Stimulated activated CD4-positive, alpha-beta T cell treated with anti-CD3 and anti-CD28 coated beads, Interleukin-12 subunit alpha, Interleukin-12 subunit beta, amount 100 ng/mL, for 24 hours (primary cell): ENCODE measurements at places on chromosomes 13 and 19.

DNA sequence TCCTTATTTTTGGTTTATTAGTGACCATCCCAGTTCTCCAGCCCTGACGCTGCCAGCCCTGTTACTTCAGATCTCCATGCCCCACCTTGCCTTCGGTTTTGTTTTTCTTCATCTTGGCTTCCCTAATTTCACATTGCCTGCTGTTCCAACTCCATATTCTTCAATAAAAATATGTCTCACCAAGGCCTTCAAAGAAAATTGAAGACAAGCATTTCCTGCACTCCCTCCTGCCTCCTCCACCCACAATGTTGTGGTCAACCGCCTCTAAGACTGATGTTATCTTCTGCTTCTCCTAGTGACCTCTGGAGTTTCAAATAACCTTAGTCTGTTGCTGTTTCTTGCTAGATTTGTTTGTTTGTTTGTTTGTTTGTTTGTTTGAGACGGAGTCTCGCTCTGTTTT is 14.6 kb downstream of the PLD3 start:
- no peak for DNase-seq

- DNase-seq, result no peak
Observed at GRCh38 chr13:113390874-113391497, 27.1 kb upstream of the GRTP1 start.

DNA sequence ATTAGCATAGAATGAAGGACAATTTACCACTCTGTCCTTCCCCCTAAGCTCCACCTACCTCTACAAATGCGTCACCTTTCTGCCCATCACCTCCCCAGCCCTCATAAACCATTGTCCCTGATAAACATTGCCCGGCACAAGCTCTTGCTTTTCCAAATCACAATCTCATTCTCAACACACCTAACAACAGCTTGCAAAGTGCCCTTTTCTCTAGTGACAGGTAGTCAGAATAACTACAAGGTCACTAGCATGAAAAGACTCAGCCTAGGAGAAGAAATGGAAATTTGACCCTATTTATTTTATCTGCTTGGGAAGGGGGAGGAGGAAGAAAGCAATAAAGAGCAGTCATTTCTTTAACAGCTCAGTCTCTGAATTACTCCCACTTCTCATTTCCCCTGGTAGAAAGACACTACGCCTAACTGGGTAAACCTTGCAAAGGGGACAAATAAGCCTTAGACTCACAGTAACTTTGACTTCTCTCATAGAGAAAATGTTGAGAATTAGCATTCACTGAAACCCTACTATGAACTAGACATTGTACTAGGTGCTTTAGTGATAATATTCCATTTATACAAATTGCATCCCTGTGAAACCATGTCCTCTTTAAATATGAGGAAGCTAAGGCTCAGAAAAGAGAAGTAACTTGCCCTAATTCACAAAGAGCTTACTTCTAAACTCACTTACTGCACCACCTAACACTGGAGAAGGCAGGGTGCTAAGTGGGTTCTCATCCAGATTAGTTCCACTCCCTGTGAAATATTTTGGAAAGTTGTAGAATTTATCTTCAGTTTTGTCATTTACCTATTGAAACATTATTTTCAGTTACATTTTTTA is 116.2 kb upstream of the FNDC3A start:
- no peak for DNase-seq

GRCh38 chr13:37791699-37792098 is 77.9 kb downstream of the TRPC4 start:
- no peak for DNase-seq

DNA sequence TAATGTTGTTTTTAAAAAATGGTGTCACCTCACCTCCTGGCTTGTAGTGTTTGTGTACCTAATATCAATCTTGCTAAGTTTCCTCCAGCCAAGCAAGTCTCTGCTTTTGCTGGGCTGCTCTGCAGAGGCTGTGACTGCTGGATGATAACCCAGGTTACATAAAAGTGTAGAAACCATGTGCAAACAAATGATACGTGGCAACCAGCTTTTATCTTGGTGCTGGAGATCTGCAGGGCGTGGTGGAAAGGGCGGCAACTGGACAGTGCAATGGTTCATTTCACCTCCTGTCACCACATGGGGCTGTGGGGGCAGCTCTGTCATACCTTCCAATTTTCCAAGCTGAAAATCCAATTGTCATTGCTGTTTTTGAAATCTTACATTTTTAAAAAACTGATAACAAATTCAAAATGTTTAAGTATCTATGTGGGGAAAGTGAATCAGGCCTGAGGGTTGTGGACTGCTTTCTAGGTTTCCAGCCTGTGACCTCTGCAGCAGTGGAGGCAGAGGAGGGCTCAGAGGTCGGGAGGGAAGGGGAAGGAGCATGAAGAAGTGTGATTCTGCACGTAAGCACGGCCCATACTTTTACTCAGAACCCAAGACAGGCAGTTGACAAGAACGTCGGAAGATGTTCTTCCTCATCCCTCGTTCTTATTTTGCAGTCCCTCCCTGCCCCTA is 9.7 kb downstream of the GPR42 start:
- no peak for DNase-seq

DNA sequence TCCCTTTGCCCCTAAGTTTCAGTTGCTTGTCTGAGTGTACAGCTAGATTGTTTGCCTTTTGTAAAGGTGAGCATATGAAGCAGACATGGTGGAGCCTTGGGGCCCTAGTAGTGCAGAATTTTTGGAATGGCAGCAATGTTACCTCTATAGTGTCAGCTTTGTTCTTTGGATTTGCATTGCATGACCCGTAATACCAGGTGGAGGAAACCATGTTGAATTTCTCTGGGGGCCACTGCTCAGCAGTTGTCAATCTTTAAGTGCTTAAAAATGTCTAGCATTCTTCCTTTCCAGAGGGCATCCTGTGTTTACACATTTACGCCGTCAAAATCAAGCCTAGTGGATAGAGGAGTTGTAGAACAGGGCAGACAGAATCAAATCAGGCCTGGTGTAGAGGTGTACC is 303.3 kb downstream of the ATP8A2 start:
- no peak for DNase-seq

DNA sequence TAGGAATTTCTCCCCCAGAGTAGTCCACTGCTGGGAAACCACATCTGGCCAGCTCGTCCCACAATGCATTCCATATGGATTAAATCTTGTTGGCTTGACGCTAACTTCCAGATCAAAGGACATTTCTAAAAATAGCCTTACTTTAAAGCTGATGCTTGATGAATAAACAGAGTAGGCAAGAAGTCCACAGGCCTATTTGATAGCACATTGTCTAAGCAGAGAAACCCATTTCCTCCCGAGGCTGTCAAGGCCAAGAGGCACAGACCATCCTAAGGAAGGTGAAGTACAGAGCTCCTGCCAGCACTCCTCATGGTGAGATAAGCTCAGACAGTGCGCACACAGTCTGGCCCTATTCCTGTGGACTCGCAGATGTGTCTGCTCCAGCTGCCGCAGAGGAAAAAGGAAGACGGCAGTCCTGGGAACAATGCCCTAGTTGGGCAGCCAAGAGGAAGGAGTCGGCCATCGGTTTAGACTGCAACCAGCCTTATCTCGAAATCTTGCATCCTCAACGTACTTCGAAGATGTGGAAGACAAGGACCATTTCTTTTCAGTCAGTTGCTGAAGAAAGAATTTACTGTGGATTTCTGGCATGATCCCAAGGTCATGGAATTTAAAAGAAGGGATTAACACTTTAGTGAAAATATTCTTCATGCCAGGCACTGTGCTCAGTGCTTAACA is 156.8 kb downstream of the RGCC start:
- no peak for DNase-seq

GRCh38 chr19:16458391-16459341 is 13.1 kb downstream of the EPS15L1 start:
- no peak for DNase-seq

DNA sequence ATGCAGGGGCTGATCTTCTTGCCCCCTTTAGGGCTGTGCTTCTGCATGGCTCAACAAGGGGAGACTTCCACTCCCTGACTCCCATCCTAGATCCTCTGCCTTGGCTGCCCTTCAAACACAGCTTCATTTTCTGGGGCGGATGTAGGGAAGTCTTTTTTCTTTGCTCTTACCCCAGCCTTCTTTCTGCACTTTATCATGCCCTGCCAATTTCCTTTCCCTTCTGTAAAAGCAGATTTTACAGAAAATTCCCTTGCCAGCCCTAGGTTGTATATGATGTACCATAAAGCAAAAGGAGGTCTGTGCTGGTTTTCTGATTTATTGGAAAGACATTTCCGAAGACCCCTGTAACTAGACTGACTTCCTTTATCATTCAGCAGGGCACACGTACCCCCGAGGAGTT is 283.4 kb downstream of the SHISA2 start:
- DNase-seq, result no peak

DNA sequence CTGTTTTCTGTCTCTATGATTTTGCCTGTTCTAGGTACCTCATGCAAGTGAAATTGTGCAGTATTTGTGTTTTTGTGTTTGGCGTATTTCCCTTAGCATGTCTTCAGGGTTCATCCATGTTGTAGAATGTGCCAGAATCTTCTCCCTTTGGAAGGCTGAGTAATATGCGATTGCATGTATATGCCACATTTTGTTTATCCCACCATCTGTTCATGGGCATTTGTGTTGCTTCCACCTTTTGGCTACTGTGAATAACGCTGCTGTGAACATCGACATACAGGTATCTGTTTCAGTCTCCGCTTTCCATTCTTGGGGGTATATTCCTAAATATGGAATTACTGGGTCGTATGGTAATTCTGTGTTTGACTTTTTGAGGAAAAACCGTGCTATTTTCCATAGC is 190.0 kb downstream of the ATP8A2 start:
- no peak for DNase-seq

DNA sequence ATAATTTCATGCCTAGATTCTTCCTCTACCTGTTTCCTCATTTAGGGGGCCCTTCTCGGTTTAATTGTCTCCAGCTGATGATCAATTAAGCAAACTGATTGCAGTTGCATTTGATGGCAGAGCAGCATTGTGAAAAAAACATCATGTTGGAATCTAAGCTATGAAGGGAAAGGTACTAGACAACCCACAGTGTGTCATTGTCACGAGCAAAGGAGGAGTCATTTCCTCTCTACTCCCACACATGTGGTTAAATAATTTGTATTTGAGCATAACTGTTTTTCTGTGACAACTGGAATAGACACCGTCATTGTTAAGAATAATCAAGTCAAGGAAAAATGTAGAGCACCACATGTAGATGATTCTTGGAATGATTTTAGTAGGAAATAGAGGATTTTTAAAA is 240.3 kb downstream of the DCT start:
- DNase-seq, result no peak

DNA sequence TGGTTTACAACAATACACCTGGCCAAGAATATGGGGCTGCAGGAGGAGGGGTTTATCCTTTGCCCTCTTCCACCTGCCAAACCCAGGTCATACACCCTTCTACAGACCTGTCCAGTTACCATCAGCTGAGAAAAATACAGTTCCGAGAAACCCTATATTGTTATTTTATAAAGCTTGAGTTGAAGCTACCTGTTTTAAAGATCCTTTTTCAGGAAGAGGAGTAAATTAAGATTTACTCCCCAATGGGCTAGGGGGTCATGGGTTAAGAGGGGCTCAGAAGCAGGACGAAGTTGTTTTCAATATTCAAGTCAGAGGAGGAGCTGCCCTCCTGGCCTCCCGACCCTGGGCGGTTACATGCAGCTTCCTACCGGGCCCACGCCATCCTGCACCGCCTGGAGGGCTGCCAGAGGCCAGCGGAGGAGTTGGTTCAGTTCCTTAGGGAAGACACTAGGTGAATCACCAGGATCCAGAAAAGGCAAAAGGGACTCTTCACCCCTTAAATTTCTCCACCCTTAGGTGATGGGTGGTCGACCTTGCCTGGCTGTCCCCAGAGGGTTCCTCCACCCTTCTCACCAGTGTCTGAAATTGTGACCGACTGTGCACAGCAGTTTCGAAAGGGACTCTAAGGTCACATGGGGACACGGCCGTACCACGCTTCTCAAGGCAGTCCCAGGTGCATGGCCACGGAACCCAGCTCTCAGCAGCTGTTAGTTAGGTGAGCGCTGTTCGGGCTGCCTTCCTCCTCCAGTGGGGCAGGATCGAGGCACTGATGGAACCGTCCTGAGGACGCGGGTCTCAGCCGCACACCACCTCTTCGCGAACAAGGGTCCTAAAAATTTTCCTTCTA is 1.2 kb downstream of the GJB2 start:
- no peak for DNase-seq

DNA sequence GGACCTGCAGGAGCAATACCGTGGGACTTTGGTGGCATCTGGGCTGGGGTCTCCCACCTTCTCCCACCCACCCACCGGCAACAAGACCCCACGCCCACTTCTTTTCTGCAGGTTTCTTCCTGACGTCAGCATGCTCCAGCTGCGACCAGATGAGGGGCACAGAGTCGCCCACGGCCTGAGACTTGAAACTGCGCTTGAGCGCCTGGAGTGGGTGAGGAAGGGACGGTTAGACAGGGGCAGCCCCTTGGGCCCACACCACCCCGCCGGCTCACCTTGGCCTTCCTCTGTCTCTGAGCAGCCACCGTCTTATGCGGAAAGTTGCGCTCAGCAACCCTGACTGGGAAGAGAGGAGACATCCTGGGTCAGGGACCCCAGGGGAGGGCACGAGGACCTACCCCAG is 2.2 kb downstream of the GARIN5B start:
- no peak for DNase-seq

DNA sequence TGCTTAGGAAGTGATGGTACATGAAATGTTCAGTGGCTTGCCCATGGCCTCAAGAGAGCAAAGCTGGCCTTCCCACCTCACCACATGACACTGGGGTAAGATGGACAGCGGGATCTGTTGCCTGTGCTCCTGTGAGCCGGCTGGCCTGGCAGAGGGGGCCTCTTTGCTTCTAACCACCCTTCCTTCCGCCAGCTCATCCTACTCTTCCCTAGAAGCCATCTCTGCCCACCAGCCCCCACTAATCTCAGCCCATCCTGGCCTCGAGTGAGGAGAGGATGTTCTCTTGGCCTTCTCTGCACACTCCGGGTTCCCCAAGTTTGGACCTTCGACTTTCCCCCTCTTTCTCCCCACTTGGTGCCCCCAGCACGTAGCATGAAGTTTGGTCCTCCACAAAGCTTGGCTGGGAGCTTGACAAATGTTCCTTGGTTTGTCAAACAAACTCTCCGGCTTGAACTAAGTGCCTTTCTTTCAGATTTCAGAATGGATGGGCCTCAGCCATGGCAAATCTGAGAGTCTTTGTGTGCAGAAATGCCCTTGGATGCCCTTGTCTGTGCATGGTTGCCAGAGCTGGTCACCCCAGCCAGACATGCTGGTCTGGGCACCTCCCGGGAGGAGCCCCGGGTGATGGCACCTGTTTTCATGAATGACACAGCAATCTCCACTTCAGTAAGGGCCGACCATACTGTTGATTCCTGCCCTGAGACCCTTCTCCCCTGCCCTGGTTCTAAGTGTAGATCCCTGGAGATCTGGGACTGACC is 145.5 kb downstream of the URI1 start:
- no peak for DNase-seq
